ENCODE measurements at places on chromosomes 2 and 18.
A peak's percentile ranks its signal among the peaks of the same experiment; 100 is the strongest.

DNA sequence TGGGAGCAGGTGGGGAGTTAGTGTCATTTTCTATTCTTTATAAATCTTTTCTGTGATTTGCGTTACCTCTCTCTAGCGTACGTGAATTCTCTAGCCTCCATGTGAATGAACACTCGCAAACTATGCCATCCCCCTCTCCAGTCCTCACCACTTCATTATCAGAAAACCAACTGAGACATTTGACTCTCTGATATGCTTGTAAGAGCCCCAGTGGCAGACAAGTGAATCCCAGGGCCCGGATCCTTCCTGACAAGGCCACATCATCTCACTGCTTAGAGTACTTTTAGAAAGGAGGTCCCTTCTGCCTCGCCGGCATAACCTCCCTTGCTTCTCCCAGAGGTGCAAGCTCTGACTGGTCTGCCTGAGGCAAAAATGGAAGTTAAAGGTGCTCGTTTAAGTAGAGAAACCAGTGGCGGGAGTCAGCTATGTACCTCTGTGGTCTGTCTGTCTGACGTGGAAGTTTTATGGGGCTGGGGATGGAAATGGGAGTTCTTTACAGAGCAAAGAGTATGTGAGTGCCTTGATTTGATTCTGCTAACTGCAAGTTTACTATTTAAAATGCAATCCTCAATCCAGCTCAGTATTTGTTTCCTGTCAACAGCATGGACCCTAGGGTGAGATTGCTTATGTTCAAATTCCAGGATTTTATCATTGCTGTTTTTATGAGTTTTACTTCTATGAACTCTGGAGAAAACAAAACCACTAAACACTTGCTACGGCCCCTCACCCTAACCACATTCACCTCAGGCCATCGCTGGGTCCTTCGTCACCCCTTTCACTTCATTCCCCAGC lies 114.9 kb upstream of the MSTN start:
- DNase-seq, result no peak

- DNase-seq, result no peak
Measured at GRCh38 chr2:229202646-229203045, 68.4 kb downstream of the PID1 start.

DNA sequence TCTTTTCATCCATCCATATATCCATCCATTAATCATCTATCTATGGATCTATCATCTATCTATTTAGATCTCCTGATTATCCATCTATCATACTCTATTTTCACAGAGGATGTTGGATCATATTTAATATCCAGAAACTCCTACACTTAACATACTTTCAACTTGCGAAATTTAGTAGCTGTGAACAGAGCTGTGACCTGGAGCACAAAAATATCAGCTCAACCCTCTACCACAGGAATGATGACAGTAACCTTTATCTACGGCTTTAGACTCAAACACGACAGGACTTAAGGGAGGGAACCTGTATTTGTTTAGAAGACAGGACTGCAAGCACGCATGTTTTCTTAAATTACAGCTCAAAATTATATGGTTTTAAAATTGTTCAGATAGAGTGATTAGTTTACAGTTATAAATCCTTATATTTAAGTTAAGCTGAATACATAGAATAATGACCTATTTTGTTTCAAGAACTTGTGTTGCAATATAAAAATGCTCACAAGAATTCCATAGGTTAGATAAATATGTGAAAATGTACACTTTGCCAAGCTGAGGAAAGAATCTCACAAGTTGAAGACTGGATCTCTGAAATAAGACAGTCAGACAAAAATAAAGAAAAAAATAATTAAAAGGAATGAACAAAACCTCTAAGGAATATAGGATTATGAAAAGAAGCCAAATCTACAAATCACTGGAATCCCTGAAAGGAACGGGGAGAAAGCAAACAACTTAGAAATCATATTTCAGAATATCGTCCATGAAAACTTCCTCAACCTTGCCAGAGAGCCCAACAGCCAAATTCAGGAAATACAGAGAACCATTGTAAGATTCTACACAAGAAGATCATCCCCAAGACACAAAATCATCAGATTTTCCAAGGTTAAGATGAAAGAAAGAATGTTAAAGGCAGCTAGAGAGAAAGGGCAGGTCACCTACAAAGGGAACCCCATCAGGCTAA lies 142.0 kb downstream of the COL6A3 start:
- no peak for DNase-seq

- DNase-seq, result no peak
Measured at GRCh38 chr2:8413589-8414135, 268.2 kb upstream of the ID2 start.

DNA sequence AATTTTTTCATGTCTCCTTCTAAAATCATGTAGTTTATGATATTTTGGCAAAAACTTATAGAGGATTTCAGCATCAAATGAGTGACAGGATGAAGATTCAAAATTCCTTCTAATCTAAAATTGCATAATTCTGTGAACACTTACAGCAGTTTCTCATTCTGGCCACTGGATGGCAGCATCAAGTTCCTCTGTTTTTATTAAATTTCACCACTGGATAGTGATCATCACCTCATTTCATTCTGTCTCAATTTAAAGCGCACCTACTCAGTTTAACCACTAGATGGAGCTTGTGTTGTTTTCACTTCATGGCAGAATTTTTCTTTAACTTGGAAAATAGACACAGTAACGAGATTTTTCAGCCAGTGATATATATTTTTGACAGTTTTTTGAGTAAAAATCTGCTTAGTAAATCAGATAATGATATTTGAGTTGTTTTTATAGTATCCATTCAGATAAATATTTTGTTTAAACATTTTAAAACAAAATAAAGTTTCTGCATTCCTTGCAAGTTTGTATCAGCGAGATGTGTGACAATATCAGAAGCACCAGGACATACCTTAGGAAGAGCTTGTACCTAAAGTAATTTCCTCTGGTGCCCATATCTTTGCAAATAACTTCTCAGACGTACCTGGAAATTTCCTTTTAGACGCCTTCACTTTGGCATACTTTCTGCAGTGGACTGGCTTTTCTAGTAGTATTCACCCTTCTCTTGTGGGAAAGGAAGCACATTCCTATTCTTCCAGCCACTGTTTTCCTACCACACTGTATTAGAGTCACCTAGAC lies 94.7 kb upstream of the ARHGAP15 start:
- DNase-seq, result peak; percentile 70

- DNase-seq, result no peak
Measured at GRCh38 chr2:192004188-192004963, 157.5 kb upstream of the CAVIN2 start.

DNA sequence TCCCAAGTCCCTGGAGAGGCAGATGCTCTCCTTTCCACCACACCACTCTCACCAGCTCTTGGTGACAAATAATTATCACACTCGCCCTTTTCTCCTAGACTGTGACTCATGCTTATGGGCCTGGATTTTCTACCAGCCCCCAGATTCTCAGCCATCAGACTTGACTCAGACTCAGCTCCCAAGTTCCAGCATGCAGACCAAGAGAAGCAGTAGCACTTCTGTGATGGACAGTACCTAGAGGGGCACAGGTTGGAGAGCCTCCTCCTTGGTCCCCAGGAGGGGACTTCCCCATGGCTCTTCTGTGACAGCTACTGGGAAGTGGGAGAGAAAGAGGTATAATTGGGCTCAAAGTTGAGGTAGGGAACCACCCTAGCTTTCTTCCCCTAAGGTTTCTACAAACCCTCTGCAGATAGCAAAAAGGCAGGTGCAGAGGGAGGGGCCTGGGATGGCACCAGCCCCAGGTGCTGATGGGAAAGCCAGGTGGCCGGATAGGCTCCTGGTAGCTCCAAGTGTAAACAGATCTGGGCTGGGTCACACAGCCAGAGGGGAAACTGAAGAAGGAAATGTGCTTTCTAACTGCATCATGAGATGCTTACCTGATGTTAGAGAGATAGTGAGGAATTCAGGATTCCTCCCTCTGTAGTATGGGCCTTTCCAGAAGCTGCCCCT lies 4.1 kb downstream of the TCF23 start:
- DNase-seq, result no peak

DNA sequence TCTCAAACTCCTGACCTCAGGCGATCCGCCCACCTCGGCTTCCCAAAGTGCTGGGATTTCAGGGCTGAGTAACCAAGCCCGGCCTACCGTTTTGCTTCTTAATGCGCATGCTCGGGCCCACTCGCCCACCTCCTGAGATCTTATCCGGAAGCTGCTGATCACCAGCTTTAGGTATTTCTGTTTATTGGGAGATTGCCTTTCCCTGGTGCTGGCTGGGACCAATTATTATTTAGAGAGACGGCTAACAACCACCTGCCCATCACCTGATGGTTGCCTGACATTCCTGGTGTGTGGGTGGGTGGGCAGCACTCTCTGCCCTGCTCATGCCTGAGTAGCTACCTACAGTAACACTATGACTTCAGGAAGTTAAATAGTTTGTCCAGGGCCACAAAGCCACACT lies 56.3 kb upstream of the ZNF532 start:
- DNase-seq, result no peak

DNA sequence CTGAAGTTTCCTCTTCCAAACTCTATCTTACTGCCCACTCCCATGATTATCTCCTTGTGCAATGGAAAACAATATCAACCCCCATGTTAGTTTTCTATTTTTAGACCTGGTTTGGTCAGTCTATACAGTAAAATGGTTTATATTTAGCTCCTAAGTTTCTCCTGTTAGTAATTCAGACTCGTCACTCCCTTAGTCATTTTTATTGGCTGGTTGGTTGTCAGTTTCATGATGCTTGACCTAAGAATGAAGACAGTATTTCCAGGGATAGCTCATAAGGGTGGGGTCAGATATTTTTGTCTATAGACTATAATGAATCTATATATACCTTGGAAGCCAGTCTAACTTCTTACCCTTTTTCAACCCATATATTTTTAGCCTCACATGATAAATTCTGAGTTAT lies 61.4 kb upstream of the NEUROD1 start:
- DNase-seq, result no peak

DNA sequence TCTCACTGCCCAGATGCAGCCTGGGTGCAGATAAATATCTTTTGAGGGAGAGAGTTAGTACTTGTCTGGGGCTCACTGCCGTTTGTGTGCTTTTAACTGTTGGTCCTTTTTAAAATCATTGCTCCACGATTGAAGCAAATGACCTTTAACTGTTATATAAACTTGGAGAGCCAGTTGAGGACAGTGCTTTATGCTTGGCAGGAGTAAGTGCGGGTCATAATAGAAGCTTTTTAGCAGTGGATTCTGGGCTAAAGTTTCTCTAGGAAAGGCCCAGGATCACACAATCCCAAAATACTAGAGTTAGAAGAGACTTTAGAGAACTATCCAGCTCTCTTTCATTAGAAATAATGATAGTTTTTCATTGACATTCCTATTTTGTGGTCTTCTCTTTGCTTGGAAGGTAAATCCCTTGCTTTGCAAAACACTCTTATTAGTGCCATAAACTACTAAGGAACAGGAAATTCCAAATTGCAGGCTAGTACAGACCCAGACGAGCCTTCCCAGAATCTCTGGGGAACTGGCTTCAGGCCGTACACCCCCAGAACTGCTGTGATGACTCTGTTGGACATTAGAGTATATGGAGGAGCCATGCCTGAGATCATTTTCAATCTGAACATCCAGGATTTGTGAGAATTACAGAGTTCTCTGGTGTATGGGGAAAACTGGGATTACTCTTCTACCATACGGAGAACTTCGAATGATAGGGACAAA lies 19.1 kb downstream of the LIMS1 start:
- no peak for DNase-seq

DNA sequence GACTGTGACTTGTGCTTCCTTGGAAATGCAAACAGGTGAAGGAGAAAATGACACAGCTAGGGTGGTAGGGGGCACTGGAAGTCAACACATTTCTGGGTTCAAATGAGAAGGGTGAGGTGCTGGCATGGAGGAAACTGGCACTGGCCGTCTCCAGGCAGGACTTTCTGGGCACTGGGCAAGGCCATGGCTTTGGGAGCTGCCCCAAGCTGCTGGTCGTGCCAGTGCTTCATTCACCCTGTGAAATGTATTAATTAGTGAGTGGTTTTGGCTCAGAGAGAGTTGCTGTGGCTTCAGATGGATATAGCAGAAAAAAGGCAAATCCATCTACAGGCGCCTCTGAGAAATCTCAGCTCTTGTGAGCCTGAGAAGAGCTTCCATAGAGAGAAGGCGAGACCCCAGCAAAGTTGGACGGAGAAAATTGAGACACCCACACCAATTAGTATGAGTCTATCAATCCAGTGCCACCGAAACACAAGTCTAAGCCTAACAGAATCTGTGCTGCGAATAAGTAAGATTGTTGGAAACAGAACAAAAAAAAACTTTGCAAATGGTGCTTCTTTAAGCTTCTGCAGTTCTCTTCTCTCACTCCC lies 202.1 kb upstream of the TNP1 start:
- DNase-seq, result no peak

DNA sequence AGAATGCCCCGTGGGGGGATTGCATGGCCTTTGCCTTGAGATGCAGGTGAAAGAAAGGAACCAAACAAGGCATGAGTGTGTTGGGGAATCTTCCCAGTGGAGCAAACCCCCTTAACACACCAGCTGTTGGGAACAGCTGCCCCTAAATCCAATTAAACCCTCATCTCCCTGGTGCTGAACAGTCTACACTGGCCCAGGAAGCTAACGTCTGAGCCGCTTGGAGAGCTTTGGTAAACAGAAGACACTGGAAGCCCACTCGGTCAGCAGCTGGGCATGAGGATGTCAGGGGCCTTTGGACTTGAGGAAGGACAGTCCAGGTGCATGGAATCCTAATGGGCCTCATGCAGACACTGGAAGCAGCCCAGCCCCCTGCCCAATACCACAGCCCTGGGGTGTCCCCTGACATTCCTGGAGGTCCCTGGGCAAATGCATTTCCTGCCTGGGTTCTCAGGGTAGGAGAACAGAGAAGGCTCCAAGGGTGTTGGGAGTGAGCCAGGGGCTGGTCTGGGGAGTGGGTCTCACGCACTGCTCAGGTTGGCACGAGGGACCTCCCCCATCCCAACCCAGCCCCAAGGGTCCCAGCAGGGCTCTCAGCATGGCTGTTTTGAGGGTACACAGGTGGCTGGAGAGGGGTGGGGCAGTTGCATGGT lies 37.7 kb downstream of the GBX2 start:
- no peak for DNase-seq

DNA sequence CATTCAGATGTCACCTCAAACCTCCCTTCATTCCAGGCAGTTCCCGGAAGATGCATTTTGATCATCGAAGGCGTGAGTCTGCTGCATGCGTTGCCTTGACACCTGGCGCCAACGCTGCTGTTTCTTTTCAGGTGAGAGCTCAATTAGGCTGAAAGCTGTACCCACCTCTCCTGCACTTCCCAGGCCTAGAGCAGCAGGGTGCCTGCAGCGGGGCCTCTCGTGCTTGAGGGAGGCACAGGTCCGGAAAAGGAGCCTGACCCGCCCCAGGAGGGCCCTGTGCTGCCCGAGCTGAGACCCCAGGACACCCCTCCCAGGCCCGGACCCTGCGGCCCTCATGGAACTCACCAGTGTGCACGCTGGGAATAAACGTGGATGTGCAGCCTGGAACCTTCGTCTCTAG lies 31.4 kb upstream of the KCNG2 start:
- DNase-seq, result no peak

- no peak for DNase-seq
Measured at GRCh38 chr2:220090050-220090449, 462.6 kb downstream of the SLC4A3 start.

- DNase-seq, result no peak
Measured at GRCh38 chr18:53135654-53136053, 795.7 kb downstream of the DCC start.

All from NCI-H1048 (cell line).